ENCODE measurements at places on chromosomes 6 and 20. TPM values are rescaled to one million over a fixed set of nuclear protein-coding genes. Genes with fewer than 3 reads are reported as not detected.
A peak's percentile ranks its signal among the peaks of the same experiment; 100 is the strongest.

- no peak overlapping the region for H3K4me3 ChIP-seq
- H3K27me3 ChIP-seq, result no peaks in the 10 kb centered on the region
- H3K27ac ChIP-seq, result no peak overlapping the region
- no peaks in the 10 kb centered on the region for H3K36me3 ChIP-seq
Measured at GRCh38 chr6:70051197-70052124, 185.1 kb downstream of the COL19A1 start.

GRCh38 chr20:6909608-6910007 is 142.1 kb downstream of the BMP2 start:
- H3K4me1 ChIP-seq, result no peaks in the 10 kb centered on the region
- no peak overlapping the region for H3K4me3 ChIP-seq
- H3K27ac ChIP-seq, result no peak overlapping the region
- no peak for DNase-seq
- no peaks in the 10 kb centered on the region for H3K27me3 ChIP-seq

DNA sequence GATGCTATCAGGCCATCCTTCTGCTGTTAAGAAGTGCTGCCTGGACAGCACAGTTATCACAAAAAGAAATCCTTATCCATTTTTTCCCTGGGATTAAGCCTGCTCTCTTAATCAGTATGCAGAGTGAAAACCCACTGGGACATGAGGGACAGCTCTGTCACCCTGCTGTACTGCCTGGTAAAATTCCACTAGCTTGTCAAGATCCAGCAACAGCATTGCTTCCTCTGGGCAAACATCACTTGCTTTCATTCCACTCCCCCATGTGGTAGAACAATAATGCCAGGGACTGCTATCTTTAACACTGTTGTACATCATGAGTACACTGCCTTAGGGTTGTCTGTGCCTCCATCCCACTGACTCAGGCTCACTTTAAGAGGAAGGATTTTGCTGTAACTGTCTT is 331.3 kb downstream of the KIF16B start:
- no peak for DNase-seq
- H3K27me3 ChIP-seq, result no peaks in the 10 kb centered on the region
- H3K4me1 ChIP-seq, result no peaks in the 10 kb centered on the region

Gene SLC2A10
- total RNA-seq, result 2.0 TPM

DNA sequence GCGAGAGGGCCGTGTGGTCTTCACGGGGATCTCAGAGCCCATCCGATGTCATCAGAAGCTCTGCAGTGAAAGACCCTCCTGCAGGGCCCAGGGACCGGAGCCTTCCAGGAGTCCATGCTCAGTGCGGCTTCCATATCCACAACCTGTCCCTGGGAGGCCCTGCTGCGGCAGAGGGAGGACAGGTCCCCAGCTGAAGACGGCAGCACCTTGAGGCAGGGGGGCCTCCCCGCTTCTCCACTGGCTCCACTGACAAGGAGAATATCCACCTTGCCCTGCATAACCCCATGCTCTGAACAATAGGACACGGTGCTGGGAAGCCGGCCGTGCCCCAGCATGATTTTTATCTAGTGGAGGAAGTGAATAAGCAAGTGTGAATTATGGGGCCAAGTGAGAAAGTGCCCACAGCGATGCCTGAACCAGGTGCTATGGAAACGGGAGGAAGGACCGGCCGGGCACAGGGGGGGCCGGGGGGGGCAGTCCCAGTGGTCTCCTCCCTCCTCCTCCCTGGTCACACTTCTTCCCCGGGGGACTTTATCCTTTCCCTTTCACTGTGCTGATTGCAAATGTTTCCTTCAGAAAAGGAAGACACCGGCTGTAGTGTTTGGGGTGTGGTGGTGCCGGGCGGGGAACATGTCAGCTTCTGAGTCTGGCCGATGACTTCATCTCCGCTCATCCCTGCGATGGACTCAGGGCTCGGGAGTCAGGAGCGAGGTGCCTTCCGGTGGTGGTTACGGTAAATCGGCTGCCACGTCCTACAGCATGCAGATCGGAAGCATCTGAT is 225.1 kb downstream of the ERMARD start:
- no peaks in the 10 kb centered on the region for H3K27me3 ChIP-seq
- H3K4me1 ChIP-seq, result no peaks in the 10 kb centered on the region

DNA sequence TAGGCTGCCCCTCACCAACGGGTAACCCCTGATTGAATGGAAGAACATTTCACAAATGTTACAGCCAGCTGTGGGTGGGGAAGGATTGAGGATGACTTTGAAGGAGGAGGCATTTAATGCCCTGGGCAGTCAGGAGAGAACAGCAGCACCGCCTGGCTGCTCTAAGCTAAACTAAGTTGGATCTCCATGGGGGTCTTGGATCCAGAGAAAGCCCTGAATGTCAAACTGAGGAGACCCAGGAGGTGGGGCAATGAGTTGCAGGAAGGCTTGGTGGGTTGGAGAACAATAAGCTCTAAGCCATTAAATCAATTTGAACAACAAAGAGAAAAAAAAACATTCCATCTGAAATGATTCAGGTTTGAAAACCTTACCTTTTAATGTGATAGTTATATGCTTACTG is 35.4 kb downstream of the TMX4 start:
- H3K36me3 ChIP-seq, result peaks cover 10% of the 10 kb centered on the region
- no peak overlapping the region for H3K4me3 ChIP-seq
- no peaks in the 10 kb centered on the region for H3K27me3 ChIP-seq
- no peak overlapping the region for H3K27ac ChIP-seq
- DNase-seq, result no peak

DNA sequence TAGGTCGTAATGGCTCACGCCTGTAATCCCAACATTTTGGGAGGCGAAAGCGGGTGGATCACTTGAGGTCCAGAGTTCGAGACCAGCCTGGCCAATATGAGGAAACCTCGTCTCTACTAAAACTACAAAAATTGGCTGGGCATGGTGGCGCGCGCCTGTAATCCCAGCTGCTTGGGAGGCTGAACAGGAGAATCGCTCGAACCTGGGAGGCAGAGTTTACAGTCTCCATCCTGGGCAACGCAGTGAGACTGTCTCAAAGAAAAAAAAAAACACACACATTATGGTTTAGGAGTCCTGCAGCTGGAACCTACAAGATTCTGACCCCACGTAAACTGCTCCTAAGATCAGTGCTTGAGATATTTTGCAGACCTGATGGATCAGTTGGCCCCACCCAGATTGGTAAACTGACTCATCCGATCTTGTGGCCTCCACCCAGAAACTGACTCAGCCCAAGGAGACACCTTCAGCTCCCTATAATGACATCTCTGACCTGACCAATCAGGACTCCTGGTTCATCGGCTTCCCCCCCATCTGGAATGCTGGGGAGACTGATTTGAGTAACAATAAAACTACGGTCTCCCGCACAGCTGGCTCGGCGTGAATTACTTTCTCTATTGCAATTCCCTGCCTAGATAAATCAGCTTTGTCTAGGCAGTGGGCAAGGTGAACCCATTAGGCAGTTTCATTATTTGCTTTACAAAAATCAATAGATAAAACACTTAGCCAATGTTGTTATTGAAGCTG is 96.2 kb upstream of the BTN3A2 start:
- H3K4me3 ChIP-seq, result no peak overlapping the region
- no peak for DNase-seq
- H3K4me1 ChIP-seq, result peaks cover 37% of the 10 kb centered on the region
- no peaks in the 10 kb centered on the region for H3K27me3 ChIP-seq
- H3K36me3 ChIP-seq, result no peaks in the 10 kb centered on the region
- H3K27ac ChIP-seq, result no peak overlapping the region

- H3K27ac ChIP-seq, result no peak overlapping the region
- no peaks in the 10 kb centered on the region for H3K4me1 ChIP-seq
- H3K4me3 ChIP-seq, result no peak overlapping the region
- H3K36me3 ChIP-seq, result no peaks in the 10 kb centered on the region
- no peaks in the 10 kb centered on the region for H3K27me3 ChIP-seq
Measured at GRCh38 chr20:59105581-59105980, 58.0 kb upstream of the ZNF831 start.

Gene DEFB114
- total RNA-seq, result not detected

Gene BMP7
- total RNA-seq, result 6.3 TPM

GRCh38 chr6:142047934-142048592 is 84.7 kb upstream of the GJE1 start:
- H3K4me3 ChIP-seq, result no peak overlapping the region
- no peaks in the 10 kb centered on the region for H3K36me3 ChIP-seq
- no peaks in the 10 kb centered on the region for H3K4me1 ChIP-seq
- H3K27ac ChIP-seq, result no peak overlapping the region

Gene SIRPB1
- total RNA-seq, result 0.90 TPM

- no peaks in the 10 kb centered on the region for H3K27me3 ChIP-seq
- H3K4me3 ChIP-seq, result no peak overlapping the region
- no peaks in the 10 kb centered on the region for H3K4me1 ChIP-seq
- DNase-seq, result peak; percentile 9
- H3K27ac ChIP-seq, result no peak overlapping the region
Measured at GRCh38 chr6:45116714-45117410, 211.3 kb upstream of the RUNX2 start.

DNA sequence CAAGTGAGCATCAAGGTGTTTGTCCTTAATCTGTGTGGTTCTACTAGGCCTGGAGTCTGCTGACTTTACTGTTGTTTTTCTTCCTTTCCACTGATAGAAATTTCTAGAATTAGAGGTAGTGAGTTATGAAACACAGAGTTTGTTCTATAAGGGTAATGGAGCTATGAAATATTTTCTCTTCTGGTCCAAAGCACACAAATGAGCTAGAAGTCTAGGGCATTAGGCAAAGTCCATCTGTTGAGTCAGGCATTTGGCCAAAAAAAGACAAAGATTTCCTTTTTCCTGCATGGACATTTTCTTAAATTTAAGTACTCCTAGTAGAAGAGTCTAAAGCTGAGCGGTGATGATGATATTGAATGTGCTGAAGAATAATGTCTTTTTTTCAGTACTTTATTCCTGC is 174.3 kb upstream of the STXBP5 start:
- no peak overlapping the region for H3K27ac ChIP-seq
- no peak overlapping the region for H3K4me3 ChIP-seq
- no peaks in the 10 kb centered on the region for H3K36me3 ChIP-seq
- H3K4me1 ChIP-seq, result no peaks in the 10 kb centered on the region

GRCh38 chr6:111559188-111560097 is 46.2 kb downstream of the TRAF3IP2 start:
- peaks cover 3% of the 10 kb centered on the region for H3K36me3 ChIP-seq
- H3K4me3 ChIP-seq, result peak overlapping the region; percentile 10
- H3K27me3 ChIP-seq, result no peaks in the 10 kb centered on the region
- peaks cover 57% of the 10 kb centered on the region for H3K4me1 ChIP-seq
- peak overlapping the region; percentile 80 for H3K27ac ChIP-seq

DNA sequence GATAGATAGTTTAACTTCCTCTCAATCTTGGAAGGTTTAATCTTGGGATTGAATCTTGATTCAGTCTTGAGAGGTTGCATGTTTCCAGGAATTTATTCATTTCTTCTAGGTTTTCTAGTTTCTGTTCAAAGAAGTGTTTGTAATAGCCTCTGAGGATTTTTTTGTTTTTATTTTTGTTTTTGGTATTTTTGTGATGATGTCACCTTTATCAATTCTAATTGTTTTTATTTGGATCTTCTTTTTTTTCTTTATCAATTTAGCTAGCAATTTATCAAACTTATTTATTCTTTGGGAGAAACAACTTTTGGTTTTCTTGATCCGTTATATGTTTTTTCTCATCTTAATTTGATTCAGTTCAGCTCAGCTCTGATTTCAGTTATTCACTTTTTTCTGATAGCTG is 41.5 kb upstream of the ADGRB3 start:
- H3K36me3 ChIP-seq, result no peaks in the 10 kb centered on the region
- no peak overlapping the region for H3K4me3 ChIP-seq
- no peaks in the 10 kb centered on the region for H3K4me1 ChIP-seq
- DNase-seq, result no peak
- no peaks in the 10 kb centered on the region for H3K27me3 ChIP-seq

DNA sequence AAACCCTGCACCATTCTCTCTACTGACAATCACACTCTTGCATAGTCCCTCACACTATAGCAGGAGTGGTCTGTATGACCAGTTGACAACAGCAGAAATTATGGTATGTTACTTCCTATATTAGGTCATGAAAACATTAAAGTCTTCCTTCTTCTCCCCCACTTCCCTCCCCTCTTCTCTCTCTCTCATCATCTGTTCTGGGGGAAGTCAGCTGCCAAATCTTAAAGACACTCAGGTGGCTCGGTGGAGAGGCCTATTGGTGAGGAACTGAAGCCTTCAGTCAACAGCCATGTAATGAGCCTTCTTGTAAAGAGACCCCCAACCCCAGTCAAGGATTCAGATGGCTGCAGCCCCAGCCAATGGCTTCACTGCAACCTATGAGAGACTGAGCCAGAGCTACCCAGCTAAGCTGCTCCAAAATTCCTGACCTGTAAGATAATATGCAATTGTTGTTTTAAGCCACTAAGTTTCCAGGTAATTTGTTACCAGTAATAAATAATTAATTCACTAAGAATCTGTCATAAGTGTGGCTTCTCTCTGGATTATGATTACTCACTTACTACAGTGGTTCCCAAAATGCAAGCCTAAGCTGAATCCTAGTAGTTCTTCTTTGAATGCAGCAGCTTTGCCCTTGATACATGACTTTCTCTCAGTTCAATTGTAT is 11.2 kb upstream of the TSBP1 start:
- H3K4me3 ChIP-seq, result no peak overlapping the region
- no peak for DNase-seq
- no peaks in the 10 kb centered on the region for H3K27me3 ChIP-seq
- H3K27ac ChIP-seq, result no peak overlapping the region
- H3K36me3 ChIP-seq, result no peaks in the 10 kb centered on the region

GRCh38 chr20:40797425-40797824 is 108.4 kb upstream of the MAFB start:
- peaks cover 11% of the 10 kb centered on the region for H3K4me1 ChIP-seq
- no peak overlapping the region for H3K27ac ChIP-seq
- H3K27me3 ChIP-seq, result no peaks in the 10 kb centered on the region

- DNase-seq, result no peak
- H3K4me3 ChIP-seq, result no peak overlapping the region
- H3K4me1 ChIP-seq, result no peaks in the 10 kb centered on the region
- H3K27ac ChIP-seq, result no peak overlapping the region
- peaks cover 45% of the 10 kb centered on the region for H3K27me3 ChIP-seq
- H3K36me3 ChIP-seq, result no peaks in the 10 kb centered on the region
Measured at GRCh38 chr20:21109144-21109543, 3.0 kb upstream of the LINC00237 start.

DNA sequence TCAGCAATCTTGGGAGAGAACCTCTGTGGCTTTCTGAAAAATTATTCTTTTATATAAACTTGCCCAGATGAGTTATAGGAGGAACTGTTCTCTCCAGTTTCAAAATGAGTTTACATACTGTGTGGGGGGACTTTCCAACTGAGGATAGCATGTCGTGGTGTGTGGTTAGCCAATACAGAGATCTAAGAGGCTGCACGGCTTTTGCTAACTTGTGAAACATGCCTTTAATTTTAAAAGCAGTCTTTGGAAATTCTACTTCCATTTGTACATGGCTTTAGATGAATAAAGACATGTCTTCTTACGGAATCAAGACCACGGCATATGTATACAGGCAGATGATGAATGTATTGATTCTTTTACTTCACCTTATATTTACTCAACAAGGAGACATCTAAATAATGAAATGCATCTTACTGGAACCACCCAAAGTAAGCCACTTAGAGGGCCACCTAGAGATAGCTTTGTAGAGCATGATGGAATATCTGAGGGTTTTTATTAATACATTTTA is 39.8 kb downstream of the HIVEP1 start:
- H3K4me1 ChIP-seq, result no peaks in the 10 kb centered on the region
- H3K27me3 ChIP-seq, result no peaks in the 10 kb centered on the region
- H3K27ac ChIP-seq, result no peak overlapping the region
- H3K36me3 ChIP-seq, result peaks cover 4% of the 10 kb centered on the region

- peak overlapping the region; percentile 67 for H3K4me3 ChIP-seq
- peaks cover 27% of the 10 kb centered on the region for H3K4me1 ChIP-seq
- H3K27ac ChIP-seq, result peak overlapping the region; percentile 86
- DNase-seq, result peak; percentile 41
Measured at GRCh38 chr6:34248198-34248726, 544 bp downstream of the SMIM29 start.

Gene PRSS16
- total RNA-seq, result 76.2 TPM

Gene FGD2
- total RNA-seq, result 8.5 TPM

All from thymus (tissue), 14 donors.